SHP77 (cell line): ENCODE measurements at places on chromosomes 2 and 18.

- no peak for DNase-seq
These were observed 288 bp upstream of the RDH14 start for GRCh38 chr2:18560797-18561085.

DNA sequence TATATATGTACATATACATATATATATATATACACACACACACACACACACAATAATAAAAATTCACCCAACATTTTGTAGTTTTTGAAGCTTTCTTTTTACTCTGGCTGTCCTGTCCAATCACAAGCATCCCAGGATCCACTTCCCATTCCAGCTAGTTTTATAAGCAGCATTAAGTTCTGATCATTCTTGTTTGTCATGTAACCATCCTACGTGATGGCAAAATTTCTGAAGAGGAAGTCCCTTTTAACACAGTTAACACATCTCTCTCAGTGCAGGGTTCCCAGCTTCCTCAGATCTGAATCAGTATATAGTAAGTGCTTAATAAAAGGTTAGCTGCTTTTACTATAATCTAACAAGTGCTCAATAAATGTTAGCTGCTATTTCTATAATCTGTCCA is 26.4 kb downstream of the MYOM1 start:
- DNase-seq = no peak

- no peak for DNase-seq
These were observed 35.0 kb downstream of the ADAM23 start for GRCh38 chr2:206478340-206478739.

- DNase-seq = peak; percentile 44
These were observed 433.0 kb upstream of the CHAC2 start for GRCh38 chr2:53334610-53335009.

DNA sequence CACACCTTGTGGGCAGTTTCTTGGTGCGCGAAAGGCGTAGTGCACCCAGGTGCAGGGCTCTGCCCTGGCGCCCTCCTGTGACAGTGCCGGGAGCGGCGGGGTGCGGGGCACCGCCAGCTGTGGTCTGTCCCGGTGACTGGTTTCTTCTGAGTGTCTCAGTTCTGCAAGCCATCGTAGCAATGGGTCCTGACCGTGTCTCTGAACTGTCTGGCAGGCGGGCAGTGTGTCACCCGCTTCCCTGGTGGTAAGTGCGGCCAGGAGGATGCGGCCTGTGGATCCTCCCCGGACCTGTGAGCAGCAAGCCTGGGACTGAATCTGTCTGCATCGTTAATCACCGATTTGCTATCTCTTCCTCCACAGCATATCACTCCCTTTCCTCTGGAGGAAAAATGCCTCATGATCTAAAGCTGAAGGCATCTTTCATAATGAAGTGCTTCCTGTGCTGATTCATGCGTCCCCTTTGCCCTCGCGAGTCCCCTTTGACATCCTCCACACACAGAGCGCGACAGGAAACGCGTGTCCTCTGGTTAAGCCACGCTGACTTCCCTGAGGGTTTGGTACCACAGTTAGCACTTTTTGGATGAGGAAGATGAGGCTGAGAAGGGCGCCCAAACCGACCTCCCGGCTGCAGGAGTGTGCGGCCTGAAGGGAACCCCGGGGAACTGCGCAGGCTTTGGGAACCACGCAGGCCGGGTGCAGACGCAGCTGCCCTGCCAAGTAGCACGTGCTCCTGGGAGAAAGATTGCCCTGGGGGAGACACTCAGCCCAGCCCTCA is 416.0 kb upstream of the HS6ST1 start:
- DNase-seq = no peak

GRCh38 chr2:62457556-62457955 is 48.4 kb downstream of the TMEM17 start:
- DNase-seq = no peak
